GM20000 (cell line): ENCODE measurements at places on chromosomes 16 and 17.
A peak's percentile ranks its signal among the peaks of the same experiment; 100 is the strongest.

GRCh38 chr16:85523602-85524364 is 89.3 kb upstream of the GSE1 start:
- no peak for DNase-seq

DNA sequence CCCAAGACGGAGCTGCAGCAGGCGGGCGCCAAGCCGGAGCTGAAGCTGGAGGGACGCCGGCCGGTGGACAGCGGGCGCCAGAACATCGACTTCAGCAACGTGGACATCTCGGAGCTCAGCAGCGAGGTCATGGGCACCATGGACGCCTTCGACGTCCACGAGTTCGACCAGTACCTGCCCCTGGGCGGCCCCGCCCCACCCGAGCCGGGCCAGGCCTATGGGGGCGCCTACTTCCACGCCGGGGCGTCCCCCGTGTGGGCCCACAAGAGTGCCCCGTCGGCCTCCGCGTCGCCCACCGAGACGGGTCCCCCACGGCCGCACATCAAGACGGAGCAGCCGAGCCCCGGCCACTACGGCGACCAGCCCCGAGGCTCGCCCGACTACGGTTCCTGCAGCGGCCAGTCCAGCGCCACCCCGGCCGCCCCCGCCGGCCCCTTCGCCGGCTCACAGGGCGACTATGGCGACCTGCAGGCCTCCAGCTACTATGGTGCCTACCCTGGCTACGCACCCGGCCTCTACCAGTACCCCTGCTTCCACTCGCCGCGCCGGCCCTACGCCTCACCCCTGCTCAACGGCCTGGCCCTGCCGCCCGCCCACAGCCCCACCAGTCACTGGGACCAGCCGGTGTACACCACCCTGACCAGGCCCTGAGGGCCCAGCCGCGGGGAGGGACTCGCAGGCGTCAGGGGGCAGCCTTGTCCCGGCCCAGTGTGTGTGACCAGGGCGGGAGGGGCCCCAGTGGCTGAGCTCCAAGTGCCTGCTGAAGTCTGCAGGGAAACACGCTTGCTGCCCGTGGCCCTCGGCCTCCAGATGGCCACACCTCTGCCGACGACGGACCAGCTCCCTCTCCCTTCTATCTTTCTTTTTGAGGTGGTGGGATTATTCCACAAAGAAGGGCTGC is 3.4 kb downstream of the SOX8 start:
- DNase-seq: no peak

- no peak for DNase-seq
These were observed 14.2 kb upstream of the CCNF start for GRCh38 chr16:2415085-2415484.

DNA sequence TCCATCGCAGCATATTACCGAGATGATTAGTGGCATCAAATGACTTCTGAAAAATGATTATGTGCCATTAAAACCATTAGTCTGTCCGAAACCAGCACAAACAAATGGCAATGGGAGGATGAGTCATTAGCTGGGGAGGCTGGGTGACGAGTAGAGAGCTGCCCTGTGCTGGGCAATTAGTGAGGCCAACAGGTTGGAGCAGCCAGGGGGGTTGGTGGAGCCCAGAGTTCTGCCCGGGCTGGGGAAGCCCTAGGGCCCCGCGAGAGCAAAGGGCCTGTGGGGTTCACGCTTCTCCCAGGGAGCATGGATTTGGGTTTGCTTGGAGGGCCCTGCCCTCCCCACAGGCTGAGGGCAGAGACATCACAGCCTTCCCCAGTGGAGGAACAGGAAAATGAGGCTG is 152.1 kb upstream of the RPL38 start:
- DNase-seq: no peak

DNA sequence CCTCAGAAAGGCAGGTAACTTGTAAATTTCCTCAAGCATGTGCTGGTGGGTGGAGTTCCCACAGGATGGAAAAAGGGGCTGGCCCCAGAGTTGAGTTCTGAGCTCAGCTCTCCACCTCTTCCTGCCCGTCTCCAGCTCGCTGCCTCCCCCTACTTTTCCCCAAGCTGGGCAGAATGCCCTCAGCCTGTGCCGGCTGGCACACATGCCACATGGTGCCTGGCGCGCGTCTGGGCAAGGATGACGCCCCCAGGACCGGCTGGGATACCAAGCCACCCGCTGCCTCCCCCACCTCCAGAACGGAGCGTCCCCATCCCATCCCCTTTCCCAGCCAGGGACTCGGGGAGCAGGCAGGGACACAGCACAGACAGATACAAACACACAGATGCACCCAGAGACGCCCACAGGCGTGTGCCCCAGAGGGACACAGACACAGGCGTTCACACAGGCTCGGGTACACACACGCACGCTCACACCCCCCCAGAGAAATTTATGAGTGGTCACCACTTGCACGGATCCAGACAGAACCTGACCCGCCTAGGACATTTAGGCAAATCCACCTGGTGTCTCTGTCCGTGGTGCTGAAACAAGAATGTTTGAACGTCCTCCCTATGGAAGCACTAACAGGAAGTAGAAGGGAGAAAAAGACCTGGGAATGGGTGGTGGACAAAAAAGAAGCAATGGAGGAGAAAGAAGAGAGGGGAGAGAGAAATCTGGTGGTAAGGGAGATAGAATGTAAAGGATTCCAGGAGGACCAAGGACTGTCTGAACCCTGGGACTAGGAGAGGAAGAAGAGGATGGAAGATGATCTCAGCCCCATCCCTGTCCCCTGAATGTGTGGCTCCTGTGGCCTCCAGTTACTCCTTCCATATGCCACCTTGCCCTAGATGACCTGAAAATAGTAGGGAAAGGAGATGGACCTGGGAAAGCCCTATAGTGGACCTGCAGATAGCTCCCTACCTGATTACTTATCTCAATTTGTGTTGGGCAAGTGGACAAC is 15.5 kb downstream of the NEUROD2 start:
- DNase-seq: peak; percentile 62

DNA sequence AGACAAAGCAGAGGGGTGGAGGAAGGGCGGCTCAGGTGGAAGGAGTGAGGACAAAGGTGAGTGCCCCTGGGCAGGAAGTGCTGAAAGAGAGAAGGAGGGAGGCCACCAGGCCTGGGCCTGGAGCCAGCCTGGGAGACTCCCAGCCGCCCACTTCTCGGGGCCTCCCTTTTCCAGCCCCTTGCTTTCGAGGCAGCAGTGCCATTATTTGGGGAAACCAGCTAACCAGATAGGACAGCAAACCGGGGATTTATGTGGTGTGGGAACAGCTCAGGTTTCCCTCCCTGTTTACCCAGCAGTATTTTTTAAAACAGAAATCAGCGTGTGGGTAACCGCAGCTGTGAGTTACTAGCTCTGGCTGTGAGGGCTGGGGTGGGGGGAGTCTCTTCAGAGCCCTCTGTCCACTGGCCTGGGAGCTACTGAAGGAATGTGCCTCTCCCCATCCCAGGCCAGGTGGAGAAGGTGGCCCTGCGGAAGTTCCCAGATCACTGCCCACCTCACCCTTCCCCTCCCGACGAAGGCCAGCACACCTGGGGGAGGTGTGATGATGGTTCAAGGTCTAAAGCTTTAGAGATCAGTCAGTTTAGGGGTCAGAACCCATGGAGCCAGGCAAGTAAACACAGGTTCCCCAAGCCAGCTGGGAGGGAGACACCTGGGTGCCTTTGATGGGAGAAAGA is 8.4 kb upstream of the MEOX1 start:
- DNase-seq: no peak

- DNase-seq: no peak
These were observed 18.4 kb downstream of the NAGPA start for GRCh38 chr16:5015351-5015750.

DNA sequence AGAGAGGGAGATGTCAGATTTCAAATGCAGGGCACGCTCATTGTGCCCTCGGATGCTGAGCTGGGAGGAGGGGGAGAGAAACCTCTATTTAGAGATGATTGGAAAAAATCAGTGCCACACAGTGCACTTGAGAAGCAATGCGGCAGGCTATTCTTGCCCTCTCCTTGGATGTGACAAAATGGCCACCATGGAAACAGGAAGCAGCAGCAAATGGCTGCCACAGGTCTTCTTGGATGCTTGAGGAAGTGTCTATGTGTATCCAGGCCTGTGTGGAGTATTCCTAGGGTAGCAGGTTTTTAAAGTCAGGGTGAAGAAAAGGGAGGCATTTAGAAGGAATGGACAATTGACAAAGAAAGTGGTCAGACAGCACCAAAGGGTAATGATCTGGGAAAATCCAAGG is 340.1 kb upstream of the ZFHX3 start:
- no peak for DNase-seq

DNA sequence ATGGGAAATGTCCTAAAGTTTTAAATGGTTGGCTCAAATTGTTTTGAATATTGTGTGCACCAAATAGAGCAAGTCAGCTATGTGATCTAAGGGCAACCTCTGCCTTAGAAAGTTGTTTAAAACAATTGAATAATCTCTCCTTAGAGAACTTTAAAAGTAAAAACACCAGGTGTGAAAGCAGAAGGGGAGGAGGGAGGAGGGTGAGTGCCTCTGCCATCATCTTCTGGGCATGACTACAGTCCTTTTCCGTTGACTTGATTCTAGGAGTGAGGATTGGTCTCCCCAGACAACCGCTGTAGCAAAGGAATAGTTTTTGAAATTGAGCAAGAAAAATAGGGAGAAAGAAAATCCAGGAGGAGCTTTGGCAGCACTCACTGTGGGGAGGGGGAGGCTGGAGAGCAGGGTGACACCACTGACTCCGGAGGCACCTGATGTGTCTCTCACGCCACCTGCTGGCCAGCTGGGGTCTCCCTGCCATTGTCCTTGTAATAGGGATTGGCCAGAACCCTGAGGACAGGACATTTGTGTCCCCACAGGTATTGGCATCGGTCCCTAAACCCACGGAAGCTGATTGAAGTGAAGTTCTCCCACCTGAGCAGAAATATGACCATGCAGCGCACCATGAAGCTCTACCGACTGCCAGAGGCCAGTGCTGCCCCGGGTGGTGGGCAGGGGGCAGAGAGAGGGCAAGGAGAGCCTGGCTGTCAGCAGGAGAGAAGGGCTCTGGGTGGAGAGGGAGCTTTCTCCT is 33.3 kb downstream of the PLCD3 start:
- peak; percentile 82 for DNase-seq

DNA sequence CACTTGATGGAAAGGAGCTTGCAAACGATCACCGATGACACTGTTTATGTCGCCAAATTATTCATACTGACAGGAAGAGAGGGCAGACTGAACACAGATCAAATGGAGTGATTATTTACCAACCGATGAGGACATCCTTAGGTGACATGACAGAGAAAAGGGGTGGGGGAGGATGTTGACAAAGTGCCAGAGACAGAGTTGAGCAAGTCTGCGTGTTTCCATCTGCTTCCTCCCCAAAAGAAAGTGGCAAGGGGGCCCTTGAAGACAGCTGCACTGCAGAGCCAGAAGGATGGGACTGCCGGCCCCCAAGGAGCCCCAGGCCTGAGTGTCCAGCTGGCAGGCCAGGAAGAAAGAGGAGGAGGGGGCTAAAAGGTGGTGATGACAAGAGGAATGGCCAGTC is 191.0 kb upstream of the RPL38 start:
- DNase-seq: no peak

- DNase-seq: peak; percentile 48
These were observed 50.9 kb upstream of the CPNE2 start for GRCh38 chr16:57041182-57042156.

GRCh38 chr16:73056448-73056847 is 8.5 kb upstream of the ZFHX3 start:
- DNase-seq: no peak

GRCh38 chr17:36979565-36979941 is 30.8 kb downstream of the AATF start:
- no peak for DNase-seq

DNA sequence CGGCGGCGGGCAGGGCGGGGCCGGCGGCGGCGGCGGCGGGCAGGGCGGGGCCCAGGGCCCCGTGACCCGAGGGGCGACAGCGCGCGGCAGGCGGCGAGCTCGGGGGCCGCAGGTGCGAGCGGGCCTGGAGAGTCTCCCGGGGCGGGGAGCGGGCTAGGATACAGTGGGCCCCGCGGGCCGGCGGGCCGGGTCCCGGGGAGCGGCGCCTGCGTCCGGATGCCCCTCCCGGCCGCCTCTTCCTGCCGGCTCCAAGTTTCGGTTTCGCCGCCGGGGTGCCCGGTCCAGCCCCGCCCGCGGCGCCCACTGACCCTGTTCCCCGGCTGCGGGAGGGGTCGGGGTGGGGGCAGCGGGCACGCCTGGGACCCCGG is at the start of gene RNF213:
Gene RNF213 (plus strand): TSS at position 62 of the 368 bp plus-strand sequence. CDS start 2,830 bp downstream, outside the sequence.
- DNase-seq: peak; percentile 92

- peak; percentile 85 for DNase-seq
These were observed 6.6 kb downstream of the TRAF4 start for GRCh38 chr17:28750178-28751047.

- DNase-seq: peak; percentile 51
These were observed 1.5 kb downstream of the TMEM132E start for GRCh38 chr17:34580685-34581445.

DNA sequence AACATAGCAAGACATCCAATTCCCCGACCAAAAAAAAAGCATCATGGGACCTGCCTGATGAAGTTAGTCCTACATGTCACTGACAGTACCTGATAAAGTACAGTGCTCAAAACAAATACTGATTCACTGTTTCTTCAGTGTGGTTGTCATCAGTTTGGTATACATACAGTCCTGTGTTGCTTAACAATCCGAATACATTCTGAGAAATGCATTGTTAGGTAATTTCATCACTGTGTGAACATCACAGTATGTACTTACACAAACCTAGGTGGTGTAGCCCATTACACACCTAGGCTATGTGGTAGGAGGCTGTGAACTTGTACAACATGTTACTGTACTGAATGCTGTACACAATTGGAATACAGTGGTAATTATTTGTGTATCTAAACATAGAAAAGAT is 19.0 kb upstream of the FA2H start:
- no peak for DNase-seq

- DNase-seq: no peak
These were observed 68.5 kb downstream of the ZDHHC7 start for GRCh38 chr16:84942786-84943185.

DNA sequence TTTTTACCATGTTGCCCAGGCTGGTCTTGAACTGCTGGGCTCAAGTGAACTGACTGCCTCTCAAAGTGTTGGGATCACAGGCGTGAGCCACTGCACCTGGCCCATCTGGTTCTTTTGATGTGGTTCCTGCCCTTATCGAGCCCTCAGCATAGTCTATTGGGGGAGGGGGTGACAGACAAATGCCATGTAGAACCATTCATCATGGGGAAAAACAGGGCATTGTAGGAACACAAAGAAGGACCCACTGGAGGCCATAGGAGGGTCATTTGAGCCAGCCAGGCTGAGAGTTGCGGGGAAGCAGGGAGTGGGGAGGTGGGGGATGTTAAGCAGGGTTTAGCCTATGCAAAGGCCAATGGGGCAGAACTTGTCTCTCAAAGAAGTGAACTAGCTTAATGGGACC is 11.9 kb downstream of the SEC14L5 start:
- no peak for DNase-seq

DNA sequence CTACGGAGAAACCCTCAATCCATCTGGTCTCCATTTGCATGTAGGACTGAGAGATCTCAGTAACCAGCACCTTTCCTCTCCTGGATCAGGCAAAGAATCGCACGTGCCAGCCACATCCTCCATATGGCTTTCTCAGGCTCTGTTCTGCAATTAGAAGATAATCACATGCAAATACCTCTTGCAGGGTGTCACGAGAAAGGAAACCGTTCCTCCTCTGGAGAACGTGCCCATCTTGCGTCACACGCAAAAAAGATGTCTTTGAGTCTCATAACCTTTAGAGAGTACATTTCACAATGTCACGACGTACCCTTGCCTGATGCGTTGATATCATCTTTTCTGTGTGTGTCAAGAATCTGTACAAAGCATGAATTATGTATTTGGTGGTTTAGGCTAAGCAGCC is 36.2 kb upstream of the DNAH17 start:
- no peak for DNase-seq
